ENCODE measurements at places on chromosomes 16 and 17.

DNA sequence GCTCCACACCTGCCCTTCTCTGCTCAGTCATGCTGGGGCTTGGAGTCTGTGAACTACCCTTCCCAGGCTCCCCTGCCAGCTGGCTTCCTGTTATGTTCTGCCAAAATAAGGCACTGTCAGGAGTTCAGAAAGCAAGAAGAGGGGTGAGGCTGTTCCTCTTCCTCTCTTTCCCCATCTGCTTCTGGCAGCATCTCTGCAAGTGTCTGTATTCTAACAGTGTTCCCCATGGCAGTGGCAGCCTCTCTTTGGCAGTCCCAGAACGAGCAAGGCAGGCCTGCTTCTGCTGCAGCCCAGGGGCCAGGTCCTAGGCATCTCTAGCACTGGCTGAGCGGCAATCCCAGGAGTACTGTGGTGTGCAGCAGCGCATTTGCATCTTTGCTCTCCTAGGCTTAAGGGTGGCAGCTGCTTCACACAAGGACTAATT is 219.1 kb downstream of the STX8 start:
- no peak for DNase-seq

- DNase-seq, result no peak
Observed at GRCh38 chr16:69393898-69394849, 8.4 kb upstream of the TERF2 start.

DNA sequence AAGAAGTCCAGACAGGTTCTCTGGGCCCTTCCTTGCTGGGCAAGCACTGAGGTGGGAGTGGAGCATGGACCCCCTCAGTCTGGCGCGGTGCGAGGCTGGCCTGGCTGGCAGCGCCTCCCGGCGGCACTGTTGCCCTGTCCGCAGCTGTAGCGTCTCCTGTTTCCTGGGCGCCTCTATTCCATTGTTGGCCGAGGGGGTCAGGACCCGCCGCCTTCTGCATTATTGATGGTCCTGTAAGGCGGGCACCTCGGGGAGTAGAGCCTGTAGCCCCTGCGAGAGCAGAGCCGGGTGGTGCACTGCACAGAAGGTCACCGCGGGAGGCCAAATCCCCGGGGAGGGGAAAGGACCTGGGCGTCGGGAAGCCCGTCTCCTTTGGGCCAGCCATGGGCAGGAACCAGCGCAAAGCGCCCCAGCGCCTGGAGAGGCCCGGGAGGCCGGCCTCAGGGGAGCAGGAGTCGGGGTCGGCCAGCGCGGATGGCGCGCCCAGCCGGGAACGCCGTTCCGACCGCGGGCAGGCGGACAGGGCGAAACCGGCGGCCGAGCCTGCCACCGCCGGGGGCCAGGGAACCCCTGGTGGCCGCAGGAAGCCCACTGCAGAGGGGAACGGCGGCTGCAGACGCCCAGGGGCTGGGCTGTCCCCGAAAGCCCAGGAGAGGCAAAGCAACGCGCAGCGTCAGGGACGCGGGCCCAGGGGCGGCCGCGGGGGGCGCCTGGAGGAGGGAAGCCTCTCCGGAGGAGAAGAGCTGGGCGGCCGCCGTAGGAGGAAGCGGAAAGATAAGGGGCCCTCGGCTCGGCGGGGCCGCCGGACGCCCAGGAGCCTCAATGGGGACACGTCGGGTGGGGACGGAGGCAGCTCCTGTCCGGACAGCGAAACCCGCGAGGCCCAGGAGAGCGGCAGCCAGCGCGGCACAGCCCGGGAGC is at the start of gene MYO15B:
Gene MYO15B, plus strand, starts transcription at position 126 of the 921 bp plus-strand sequence. Its CDS starts 258 bp downstream, at position 384.
- no peak for DNase-seq

- DNase-seq, result no peak
Observed at GRCh38 chr16:964356-965035, 6.3 kb downstream of the LMF1 start.

All from omental fat pad (tissue), 4 donors.